RWPE1 (cell line): ENCODE measurements at places on chromosomes 4 and X.

DNA sequence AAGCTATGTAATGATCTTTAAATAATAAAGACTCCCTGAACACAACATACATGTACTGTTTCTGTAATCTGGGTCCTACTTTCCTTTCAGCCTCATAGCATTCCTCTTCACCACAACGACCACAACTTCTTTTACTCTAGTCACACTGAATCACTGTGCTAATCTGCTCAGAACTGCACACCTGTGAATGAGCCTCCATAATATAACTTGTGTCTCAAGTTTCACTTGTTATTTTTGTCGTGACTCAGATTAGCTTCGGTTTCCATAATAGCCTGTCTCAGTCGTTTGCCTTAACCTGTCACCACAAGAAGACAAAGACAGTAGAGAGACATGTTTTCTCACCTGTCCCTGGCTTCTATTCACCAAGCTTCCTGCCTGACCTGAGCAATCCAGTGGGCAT is 61.8 kb downstream of the MAGED1 start:
- peak; percentile 0 for DNase-seq

DNA sequence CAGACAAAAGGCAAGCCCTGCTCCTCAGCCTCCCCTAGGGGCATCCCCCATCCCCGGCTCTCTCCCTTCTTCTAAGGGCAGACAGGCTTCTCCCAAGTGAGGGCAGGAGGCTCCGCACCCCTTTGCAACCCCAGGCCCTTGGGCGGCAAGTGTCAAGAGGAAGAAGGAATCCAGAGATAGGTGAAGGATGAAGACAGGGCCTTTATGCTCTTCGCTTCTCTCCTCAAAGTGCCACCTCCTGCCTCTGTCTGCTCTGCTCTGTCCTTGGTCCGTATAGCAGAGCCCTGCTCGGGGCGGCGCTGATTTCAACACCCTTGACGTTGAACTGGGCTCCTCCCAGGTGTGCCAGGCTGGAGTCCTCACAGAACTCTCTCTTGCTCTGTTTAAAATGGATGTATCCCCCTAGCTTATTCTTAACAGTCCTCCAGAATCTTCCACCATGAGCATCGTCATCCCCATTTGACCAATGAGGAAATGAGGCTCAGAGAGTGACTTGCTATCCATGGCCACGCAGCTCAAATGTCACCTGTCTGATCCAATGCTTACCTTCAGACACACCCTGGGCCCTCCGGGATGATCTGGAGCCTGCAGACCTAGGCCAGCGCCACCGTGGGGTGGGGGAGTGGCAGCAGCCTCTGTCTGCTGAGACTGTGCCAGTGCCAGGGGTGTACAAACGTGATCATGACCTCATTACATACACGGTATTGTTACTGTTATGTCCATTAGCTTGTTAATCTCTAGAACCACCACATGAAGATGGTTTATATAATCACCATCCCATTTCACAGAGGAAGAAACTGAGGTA is 99.8 kb downstream of the PHKA2 start:
- no peak for DNase-seq

DNA sequence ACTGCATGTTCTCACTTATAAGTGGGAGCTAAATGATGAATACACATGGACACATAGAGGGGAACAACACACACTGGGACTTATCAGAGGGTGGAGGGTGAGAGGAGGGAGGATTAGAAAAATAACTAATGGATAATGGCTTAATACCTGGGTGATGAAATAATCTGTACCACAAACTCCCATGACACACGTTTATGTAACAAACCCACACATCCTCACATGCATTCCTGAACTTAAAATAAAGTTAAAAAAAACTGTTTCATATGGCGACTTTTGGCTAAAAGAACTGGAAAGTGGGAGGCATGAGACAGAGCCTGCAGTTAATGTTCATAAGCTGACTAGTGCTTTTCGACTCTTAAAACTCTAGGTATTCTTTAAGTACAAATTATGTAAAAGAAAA is 98.9 kb upstream of the NPFFR2 start:
- no peak for DNase-seq

DNA sequence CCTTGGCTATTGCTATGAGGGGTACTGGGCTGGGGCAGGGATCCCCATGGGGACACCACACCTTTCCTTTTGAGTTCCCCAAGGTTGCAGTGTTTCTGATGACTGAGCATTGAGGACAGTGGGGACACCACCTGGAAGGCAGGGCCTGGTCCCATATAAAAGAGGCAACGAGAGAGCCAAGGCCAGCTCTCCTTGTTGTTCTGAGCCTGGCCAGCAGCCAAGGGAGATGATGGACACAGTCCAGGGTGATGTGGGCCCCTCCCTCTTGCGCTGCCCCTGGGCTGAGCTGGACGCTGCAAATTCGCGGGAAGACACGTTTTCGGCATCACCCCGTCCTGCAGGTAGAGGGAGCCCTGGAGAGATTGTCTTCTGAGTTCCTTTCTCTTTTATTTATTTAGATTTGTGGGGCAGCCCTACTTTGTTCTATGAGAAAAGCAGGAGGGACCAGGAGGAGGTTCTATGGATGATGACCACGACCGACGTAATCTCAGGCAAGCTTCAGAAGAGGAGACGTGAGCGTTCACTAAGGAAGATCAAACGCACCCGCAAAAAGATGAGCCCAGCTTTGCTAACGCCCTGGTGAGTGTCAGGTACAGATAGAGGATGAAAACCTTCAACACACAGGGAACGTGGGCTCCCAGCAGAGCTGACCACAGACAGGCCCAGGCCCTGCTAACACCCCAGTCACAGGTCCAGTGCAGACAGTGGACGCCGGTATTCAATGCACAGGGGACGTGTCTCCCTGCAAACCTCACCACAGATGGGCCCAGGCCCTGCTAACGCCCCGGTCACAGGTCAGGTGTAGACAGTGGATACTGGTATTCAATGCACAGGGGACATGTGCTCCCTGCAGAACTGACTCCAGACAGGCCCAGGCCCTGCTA is 97.4 kb downstream of the SHOX start:
- DNase-seq: no peak

DNA sequence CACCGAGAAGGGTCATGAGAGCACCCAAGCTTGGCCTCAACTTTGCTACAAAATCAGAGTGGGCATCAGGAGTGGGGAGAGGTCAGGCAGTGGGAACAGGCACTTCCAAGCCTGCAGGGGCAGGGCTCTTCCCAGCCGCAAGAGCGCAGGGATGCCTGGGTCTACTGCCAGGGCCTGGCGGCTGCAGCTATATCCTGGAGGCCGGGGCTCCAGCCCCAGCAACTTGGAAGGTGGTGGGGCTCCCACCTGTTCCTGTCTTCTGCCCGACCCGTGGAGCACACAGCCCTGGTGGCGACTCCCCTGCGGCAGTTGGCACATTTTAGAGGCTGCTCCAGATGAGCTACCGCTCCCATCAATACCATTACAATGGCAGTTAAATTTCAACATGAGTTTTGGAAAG is 607.0 kb downstream of the TRAM1L1 start:
- no peak for DNase-seq

DNA sequence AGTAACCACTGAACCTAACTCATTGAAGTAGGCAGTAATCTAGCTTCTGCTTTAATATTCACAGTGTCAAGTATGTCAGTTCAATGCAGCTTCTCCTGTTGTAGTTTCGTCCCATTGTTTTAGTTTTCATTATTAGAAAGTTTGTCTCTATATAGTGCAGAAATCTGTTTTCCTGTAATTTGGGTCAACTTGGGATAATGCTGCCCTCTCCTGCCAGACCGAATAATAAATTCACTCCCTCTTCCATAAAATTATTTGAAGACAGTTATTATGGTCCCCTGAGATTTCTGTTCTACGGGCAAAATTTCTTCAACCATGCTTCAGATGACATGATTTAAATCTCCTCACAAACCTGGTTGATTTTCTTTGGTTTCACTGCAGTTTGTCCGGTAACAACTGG is 4.6 kb upstream of the LUZP4 start:
- DNase-seq: no peak

GRCh38 chr4:7941965-7942496 is 2.4 kb upstream of the AFAP1 start:
- no peak for DNase-seq

DNA sequence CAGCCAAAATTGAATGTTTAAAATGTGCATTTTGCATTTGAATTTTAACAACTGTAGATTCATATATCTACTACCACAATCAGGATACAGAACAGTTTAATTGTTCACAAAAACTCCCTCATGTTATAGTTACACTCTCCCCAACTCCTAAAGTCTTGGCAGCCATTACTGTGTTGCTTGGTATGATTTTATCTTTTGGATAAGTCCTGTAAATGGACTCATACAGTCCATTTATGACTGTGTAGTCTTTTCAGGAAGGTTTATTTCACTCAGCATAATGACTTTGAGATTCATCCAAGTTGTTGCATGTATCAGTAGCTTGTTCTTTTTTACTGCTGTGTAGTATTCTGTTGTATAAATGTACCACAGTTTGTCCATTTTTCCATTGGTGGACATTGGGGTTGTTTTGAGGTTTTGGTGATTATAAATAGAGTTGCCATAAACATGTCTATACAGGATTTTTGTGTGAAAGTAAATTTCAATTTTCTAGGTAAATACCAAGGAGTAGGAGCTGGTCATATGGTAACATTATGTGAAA is 9.9 kb downstream of the FAM193A start:
- no peak for DNase-seq

DNA sequence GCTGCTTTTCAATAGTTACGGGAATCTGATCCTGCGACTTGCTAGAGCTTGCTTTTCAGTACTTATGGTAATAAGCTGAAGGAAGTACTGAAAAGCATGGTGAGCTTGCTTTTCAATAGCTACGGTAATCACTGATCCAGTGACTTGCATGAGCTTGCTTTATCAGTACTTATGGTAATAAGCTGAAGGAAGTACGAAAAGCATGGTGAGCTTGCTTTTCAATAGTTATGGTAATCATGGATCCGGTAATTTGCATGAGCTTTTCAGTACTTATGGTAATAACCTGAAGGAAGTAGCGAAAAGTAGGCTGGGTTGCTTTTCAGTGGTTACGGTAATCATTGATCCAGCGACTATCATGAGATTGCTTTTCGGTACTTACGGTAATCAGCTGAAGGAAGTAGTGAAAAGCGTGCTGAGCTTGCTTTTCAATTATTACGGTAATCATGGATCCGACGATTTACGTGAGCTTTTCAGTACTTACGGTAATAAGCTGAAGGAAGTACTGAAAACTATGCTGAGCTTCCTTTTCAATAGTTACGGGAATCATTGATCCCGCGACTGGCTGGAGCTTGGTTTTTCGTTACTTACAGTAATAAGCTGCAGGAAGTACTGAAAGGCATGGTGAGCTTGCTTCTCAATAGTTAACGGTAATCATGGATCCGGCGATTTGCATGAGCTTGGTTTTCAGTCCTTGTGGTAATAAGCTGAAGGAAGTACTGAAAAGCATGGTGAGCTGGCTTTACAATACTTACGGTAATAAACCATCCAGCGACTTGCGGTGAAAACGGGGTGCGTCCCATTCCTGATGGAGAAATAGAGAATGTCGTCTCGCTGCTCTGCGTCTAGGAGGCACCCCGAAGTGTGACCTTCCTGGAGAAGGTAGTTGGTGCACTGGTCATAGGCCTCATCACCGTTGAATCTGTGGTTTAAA is 6.5 kb downstream of the CRLF2 start:
- DNase-seq: peak; percentile 36

- DNase-seq: no peak
Measured at GRCh38 chrX:131747173-131747572, 203.3 kb downstream of the OR13H1 start.

DNA sequence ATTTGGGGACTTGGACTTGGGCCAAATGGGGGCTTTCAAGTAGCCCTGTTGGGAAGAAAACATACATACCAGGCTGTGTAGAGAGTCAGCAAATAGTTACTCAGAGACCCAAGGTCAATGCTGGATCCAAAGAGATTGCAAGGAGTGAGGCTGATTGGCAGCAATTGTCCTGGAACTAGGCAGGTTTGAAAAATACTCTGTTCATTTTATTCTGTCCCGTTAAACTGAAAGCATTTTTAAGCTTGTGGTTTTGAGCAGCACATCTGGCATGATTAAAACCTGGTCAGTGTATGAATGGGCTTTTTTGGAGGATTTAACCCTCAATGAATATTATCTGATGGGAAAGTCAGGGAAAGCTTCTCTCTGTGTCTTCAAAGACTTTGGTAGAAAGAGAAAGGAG is 294.3 kb upstream of the BOD1L1 start:
- no peak for DNase-seq

DNA sequence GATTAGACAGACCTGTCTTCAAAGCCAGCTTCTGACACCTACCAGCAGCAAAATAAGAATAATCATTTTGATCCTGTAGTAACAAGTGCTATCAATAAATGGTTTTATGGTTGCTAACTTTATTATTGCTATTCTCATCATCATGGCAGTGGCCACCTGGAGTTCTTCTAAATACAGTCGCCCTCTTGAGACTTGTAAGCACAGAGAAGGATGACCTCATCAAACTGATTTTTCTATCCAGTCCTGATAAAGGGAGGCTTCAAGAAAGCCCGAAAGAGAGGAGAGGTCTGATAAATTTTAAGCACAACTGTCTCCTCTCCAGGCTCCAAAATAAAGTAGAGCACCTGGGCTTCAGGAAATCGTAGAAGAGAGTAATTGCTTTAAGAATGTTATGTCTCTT is 286.4 kb downstream of the USP46 start:
- DNase-seq: no peak

- no peak for DNase-seq
Measured at GRCh38 chr4:105093975-105094374, 52.7 kb upstream of the TET2 start.

GRCh38 chrX:13695601-13696115 is 6.7 kb downstream of the RAB9A start:
- no peak for DNase-seq

- peak; percentile 93 for DNase-seq
Measured at GRCh38 chr4:26779674-26780073, 81.0 kb upstream of the STIM2 start.

GRCh38 chrX:1531096-1531890 is 5.7 kb downstream of the P2RY8 start:
- DNase-seq: no peak

DNA sequence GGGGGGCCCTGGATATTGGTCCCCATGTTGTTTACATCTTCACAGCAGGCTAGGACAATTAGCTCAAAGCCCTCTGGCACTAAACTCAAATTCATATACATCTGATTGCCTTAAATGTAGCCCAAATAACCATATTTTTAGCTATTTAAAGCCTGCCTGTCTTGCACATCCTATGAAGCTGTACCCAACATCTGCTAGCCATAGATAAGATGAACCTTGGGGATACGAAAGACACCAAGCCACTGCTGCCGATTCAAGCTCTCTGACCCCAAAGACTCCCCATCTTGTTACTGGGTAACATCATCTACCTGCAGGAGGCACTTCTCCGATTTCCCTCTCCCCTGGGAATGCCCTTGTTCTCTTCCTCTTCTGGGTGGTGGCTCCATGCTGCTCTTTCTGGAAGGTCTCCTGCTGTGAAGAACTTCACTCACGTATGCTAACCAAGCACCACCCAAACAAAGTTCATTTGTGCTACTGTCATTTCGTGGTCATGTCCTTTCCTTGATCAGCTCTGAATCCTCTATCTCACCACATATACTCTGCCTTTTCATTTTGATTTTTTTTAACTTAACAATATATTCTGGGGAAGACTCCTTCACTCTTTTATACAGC is 107.7 kb upstream of the ATXN3L start:
- no peak for DNase-seq

DNA sequence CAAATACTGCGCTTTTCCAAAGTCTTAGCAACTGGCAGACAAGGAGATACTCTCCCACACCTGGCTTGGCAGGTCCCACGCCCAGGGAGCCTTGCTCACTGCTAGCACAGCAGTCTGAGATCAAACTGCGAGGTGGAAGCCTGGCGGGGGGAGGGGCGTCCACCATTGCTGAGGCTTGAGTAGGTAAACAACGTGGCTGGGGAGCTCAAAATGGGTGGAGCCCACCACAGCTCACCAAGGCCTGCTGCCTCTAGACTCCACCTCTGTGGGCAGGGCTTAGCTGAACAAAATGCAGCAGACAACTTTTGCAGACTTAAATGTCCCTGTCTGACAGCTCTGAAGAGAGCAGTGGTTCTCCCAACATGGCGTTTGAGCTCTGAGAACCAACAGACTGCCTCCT is 23.0 kb upstream of the NFKB1 start:
- DNase-seq: no peak
